ENCODE measurements at places on chromosomes 5 and 9.

- no peak for DNase-seq
Observed at GRCh38 chr9:76441551-76442322, 17.2 kb upstream of the GCNT1 start.

DNA sequence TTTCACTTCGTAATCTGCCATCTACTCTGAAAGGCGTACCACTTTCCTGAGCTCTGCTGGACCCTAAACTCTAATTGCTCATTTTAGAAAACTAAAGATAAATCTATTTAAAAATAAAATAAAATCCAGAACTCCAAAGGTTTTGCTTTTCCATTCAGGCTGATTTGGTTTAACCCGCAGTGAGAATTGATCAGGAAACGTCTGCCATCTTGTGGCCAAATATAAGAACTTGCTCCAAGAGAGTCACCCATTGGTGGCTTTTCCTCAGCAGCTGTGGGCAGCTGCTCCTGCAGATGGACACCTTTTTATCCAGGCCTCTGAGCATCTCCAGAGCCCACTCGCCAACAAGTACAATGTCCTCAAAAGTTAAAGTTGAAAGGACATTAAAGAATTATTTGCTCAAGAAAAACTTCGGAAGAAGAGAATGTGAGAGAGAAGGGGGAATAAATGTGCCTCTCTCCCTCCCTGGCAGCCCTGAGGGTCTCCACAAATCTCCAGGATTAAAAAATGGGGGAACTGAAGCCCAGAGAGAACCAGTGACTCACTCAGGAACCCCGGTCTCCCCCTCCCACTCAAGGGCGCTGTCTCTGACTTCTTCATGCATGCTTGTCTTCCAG, 4.1 kb downstream of the SAXO1 start:
- DNase-seq: no peak

DNA sequence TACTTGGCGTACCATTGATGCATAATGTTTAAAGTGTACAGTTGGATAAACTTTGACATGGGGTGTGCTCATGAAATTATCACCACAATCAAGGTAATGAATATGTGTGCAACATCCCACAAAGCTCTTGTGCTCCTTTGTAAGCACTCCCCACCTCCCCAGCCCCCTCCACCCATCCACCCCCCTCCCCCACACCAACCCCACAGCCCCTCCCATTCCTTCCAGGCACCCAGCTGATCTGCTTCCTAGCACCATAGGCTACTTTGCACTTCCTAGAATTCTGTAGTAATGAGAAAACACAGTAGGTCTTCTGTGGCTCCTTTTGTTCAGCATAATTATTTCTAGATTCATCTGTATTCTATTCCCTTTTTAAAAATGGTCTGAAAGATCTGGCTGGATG, 24.5 kb downstream of the FGD3 start:
- no peak for DNase-seq

GRCh38 chr5:54095969-54096368, 214.4 kb downstream of the ARL15 start:
- DNase-seq: no peak

- DNase-seq: no peak
Observed at GRCh38 chr9:93731963-93732362, 155.6 kb downstream of the PHF2 start.

GRCh38 chr5:14830210-14831005, 41.2 kb downstream of the ANKH start:
- DNase-seq: no peak

- DNase-seq: no peak
Observed at GRCh38 chr5:32126691-32127090, 47.4 kb downstream of the GOLPH3 start.

DNA sequence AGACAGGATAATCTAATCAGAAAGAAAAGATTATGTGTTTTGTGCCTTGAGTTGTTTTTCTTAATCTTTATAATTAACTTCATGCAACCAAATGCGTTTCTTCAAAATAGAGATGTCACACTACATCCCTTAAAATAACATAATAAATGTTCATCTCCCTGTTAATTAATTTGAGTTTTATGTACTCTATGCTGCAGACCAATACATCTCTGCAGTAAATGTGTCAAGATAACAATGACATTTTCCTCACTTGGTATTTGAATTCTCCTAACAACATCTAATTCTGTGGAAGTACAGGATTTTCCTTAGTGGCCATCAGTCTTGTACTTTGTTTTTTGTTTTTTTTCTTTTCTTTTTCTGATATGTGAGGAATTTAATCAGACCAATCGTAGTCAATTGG, 279.2 kb upstream of the TYRP1 start:
- no peak for DNase-seq

DNA sequence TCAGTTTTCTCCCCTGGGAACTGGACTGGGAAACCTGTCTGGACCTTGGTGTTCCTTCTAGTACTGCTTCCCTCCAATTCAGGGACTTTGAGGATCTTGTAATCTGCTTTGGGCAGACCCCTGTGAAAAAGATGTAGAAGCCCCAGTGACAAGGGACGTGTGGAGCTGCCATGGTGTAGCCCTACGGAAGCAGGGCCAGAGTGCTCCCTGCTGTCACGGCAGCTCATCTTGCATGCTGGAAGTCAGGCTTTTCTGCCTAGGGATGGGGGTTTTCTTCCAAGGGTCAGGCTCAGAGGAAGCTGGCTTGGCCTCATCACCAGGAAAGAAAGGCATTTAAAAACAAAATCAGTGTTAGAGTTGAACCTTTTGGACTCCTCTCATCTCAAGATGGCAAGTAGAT, 86.4 kb downstream of the AMBP start:
- no peak for DNase-seq

DNA sequence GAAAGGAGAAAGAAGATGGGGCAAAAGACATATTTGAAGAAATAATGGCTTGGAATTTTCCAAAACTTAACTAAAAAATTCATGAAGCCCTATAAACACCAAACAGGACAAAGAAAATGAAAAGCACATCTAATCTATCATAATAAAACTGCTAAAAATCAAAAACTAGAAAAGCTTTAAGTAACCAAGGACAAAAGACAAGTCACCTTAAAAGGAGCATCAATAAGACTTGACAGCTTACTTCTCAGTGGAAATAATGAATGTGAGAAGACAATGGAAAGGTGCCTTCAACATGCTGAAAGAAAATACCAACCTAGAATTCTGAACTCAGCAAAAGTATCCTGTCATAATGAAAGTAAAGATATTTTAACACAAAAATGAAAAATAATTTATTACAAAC, 27.0 kb downstream of the GTF3C4 start:
- DNase-seq: no peak

DNA sequence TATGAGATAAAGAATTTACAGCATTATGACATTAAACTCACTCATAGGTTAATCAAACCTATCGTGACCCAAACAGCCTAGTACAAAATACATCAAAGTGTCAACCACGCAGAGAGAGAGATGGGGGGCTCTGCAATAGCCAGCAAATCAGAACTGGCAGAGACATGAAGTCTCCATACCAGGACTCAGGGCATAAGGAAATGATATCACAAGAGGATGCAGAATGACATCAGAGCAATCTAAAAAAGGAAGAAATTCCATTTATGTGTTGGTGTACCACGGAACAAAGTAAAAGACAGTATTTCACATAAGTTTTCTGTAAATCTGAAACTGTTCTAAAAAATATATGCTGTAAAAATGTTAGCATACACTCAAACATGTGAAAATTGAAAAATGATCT, 24.6 kb downstream of the BICD2 start:
- no peak for DNase-seq

- DNase-seq: no peak
Observed at GRCh38 chr9:33099754-33100153, 23.3 kb upstream of the SMU1 start.

DNA sequence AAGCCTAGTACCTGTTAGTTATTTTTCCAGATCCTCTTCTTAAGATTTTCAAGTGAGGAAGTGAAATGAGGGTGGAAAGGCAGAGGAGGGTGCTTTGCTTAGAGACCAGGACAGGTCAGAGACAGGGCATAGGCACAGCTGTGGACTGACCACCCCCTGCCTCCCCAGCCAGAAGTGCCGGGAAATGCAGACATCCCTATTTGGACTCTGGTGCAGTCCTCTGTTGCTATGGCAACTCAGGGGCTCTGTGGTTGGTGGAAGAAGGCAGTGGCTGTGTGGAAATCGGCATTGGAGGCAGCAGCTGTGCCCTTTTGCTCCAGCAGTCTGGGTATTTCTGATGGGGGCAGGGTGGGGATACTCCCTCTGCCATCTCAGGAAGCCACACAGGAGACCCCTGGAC, 43.3 kb upstream of the NDFIP1 start:
- no peak for DNase-seq

- DNase-seq: no peak
Observed at GRCh38 chr5:15483351-15484097, 16.5 kb upstream of the FBXL7 start.

- DNase-seq: no peak
Observed at GRCh38 chr5:99000876-99001275, 72.1 kb upstream of the CHD1 start.

GRCh38 chr9:22463205-22463604, 16.6 kb downstream of the DMRTA1 start:
- no peak for DNase-seq

GRCh38 chr5:4081466-4081865, 485.8 kb downstream of the IRX1 start:
- DNase-seq: no peak

DNA sequence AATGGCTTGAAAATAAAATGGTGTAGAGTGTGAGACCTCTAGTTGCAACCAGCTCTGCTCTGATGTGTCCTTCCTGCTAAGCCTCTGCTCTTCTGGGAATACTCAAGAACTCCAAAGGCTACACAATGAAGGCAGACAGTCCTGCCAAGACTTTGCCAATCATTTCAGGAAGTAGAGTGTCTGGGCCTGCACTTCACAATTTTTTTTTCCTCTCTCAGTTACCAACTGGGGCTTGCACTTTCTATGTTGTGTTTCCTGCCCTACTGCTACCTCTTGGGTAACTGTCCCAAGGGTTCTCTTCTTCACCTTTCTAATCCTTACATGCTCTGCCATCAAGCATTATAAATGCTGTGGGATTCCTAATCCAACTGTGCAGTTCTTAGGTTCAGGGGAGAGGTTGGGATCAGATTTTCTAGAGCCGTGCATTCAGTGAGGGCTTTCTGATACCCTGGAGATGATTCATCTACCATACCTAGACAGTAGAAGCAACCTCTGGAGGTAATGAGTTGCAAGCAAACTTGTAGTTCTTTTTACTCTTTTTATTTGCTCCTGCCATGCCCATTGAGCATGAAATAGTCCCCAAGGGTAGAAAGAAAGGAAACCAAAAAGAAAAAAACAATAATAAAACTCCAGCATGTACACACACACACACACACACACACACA, 365.9 kb downstream of the MLLT3 start:
- no peak for DNase-seq

GRCh38 chr5:117551236-117551635, 976.6 kb upstream of the SEMA6A start:
- DNase-seq: no peak

DNA sequence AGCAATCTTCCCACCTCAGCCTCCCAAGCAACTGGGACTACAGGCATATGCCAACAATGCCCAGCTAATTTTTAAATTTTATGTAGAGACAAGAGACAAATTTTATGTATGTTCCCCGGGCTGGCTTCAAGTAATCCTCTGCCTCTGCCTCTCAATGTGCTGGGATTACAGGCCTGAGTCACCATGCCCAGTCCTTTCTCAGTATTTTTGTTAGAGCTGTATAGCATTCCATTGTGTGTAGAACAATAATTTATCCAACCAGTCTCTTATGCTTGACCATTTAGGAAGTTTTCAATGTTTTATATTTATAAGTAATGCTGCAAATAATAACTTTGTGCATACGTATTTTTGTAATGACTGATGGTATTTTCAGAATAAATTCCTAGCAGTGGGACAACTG, 38.9 kb upstream of the CTXN3 start:
- no peak for DNase-seq

- no peak for DNase-seq
Observed at GRCh38 chr9:68825762-68826472, 120.9 kb downstream of the PIP5K1B start.

DNA sequence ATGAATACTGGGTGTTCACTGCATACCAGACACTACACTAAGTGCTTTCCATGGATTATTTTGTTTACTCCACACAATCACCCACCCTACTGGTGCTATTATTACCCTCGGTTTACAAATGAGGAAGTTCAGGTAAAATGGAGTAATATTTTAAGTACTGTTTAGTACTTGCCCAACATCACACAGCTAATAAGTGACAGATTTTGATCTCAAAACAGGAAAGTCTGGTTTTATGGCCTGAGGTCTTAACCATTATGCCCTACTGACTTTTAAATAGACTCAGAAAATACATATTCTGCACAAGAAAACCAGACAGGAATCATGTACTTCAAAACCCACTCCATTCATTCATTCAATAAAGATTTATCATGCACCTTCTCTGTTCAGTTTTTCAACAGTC, 431.0 kb upstream of the TLE4 start:
- no peak for DNase-seq

GRCh38 chr9:17962747-17963146, 383.9 kb downstream of the SH3GL2 start:
- DNase-seq: no peak

- DNase-seq: no peak
Observed at GRCh38 chr5:132480042-132480441, 10.5 kb downstream of the IRF1 start.
